ENCODE measurements at places on chromosomes 5 and 9. TPM values are rescaled to one million over a fixed set of nuclear protein-coding genes. Genes with fewer than 3 reads are reported as not detected.

- peak; percentile 86 for DNase-seq
Measured at GRCh38 chr5:157366741-157367674, 93.0 kb upstream of the NIPAL4 start.

TRPM3 gene
- total RNA-seq = under 0.01 TPM

DNA sequence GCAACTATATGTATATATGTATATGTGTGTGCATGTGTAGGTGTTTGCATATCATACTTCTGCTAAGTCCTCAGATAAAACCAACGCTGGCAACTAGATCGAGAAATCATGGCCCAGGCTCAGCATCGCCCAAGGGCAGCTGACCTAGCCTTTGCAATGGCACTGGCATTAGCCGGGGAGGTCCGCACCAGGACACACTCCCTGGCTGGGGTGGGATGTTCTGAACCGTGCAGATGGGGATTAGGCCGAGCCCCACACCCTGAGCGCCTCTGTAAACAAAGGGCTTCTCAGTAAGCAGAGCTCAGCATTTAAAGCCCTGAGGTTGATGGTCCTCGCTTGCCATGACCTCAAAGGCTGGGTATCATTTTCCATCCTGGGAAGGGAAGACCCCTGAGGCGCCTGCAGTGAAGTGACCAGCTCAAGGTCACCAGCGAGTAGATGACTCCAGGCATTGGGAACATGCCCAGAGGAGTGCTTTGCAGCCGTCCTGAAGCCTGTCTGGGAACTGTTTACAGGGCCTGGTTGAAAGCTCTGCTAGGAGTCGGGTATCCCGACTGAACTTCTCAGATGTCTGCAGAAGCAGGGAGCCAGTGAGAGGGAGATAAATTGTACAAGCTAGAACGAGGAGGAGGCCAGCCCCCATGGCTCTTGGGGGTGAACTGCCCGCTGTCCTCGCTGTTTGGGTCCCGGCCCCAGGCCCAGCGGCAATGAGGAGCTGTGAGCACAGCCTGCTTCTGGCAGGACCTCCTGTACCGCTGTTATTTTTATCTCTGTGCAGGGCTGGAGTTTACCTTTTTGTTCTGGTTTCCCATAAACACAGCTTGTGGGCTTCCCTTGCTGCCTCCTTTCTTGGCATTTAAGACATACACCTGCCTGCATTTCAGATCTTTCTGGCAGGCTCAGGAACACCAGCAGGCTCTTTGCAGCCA, 18.4 kb downstream of the GADD45G start:
- DNase-seq = no peak

ZFP2 gene
- 0.86 TPM for total RNA-seq

ADGRD2 gene
- total RNA-seq = not detected

DNA sequence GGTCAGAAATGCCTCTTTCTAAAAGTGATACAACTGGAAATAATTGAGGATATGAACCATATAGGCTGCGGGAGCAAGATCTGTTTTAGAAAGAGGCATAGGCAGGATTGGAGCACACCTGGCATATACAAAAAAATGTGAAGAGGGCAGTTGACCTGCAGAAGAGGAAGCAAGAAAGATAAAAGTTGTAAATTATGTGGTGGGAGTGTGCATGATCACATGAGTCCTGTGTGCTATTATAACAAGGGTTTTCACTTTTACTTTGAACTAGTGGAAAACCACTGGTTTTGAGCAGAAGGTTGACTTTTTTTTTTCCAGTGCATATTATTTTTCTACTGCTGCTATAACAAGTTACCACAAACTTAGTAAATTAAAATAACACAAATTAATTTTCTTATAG, 489.3 kb downstream of the ANXA1 start:
- DNase-seq = no peak

DNA sequence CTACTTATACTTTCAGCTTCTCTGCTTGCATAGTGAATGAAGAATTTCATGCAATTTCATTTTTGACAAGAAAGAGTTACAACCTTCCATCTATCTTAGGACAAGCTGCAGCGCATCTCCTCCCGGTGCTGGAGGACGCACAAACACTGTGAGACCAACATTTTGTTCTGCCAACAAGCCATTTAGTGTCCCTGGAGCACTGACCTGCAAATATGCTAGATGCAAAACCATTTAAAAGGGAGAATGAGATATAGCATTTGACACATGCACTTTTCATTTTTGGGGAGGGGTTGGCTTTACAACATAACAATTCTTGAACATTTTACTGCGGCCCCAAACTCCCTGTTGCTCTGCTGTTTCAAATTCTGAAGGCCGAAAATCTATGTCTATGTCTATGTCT, 127.2 kb upstream of the SLC30A5 start:
- DNase-seq = no peak

GRCh38 chr9:97412626-97413385, 910 bp downstream of the TDRD7 start:
- peak; percentile 8 for DNase-seq
